ENCODE measurements at places on chromosomes 6 and 20.

DNA sequence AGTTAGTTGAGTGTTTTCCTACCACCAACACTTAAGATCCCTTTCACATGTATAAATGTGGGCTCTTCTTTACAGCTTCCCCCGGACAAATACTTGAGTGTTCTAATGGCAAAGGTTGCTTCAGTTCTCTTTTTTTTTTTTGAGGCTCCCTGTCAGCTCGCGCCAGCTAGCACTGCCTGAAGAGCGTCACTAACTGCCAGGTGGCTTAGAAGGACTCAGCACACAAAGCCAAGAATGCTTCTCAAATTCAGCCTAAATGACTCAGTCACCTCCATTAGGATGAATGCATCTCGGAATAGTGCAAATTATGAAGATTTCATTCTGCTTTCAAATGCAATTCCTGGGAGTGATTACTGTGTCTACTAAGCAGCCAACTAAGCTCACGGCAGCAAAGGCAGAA lies 150.7 kb upstream of the BTBD3 start:
- peak; percentile 12 for DNase-seq

DNA sequence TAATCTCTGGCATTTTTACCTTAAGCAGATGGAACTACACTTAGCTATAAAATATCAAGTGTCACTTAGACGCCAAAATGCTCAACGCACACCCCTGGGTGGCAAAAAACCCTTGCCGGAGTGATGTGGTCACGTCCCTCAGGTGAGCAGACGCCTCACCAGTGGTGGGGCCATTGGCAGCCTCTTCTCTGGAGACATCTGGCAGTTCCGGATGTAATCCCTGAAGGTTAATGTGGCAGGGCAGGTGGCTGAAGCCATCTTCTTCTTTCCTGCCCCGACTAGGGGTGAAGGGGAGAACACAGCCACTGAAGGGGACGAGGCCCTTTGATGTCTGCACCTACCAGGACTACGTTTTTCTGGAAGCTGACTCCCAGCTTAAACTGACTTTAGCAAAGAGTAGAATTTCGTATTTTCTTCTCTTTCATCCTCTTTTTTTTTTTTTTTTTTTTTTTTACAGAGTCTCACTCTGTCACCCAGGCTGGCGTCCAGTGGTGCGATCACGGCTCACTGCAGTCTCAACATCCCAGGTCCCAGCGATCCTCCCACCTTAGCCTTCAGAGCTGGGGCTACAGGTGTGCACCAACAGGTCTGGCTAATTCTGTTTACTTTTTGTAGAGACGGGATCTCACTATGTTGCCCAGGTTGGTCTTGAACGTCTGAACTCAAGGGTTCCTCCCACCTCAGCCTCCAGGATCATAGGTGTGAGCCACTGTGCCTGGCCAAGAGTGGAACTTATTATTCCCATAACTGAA lies 152.1 kb downstream of the TTLL2 start:
- DNase-seq: no peak

DNA sequence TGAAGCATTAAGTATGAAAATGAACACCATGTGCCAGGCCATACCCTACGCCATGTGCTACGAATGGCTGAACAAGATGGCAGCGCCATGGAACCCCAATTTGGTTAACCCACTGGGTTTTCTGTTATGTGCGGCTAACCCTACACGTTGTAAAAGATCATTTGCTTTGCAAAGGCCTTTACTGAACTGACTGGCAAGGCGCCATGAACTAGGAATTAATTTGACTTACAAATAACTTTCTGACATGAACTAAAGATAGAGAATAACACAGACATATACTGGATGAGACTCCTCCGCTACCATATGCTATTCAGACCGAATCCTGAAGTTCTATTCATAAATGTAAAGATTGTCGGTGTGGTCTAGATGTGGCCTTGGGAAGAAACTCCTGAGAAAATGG lies 3.9 kb downstream of the CNKSR3 start:
- no peak for DNase-seq

- DNase-seq: no peak
These were observed 146.3 kb downstream of the JARID2 start for GRCh38 chr6:15392182-15392581.

DNA sequence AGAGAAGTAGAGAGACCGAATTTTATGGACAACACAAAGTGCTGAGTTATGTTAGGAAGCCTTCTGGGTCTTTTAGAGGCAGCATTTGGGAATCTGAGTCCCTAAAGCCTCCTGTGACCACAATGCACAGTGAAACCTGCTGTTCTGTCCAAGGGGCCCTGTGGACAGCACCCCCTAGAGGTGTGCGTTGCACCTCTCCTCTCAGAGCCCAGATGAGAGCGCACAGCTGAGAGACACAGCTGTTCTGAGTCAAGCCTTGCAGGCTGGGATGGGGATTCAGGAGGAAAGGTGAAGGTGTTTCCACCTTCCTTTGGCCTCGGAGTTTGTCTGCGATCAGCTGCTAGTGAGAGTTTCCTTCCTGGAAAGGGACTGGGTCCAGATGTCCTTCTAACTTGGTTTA lies 13.0 kb downstream of the PCK1 start:
- no peak for DNase-seq

- no peak for DNase-seq
These were observed 67.4 kb upstream of the SNRPB2 start for GRCh38 chr20:16662467-16662866.

GRCh38 chr20:34084227-34084923 lies 27.7 kb downstream of the EIF2S2 start:
- DNase-seq: no peak

GRCh38 chr6:28897369-28897745 lies 26.4 kb downstream of the TRIM27 start:
- no peak for DNase-seq

DNA sequence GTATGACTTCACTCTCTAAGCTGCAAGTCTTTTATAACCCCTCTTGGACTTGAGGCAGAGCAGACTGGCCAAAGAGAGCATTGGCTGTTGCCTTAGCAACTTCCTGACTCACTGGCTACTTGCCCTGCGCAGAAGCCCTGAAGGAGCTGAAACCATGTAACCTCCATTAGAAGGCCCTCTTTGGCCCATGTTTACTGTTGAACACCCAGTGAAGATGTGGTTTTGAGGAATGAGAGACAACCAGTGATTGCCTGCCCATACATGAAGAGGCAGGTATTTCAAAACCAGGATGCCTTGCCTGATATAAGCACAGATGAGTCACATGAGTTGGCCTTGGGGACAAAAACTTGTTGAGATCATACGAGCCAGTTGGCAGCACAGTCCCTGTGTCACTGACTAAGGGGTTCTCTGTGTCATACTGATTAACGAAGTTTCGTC lies 182.5 kb downstream of the EDN1 start:
- DNase-seq: no peak

- DNase-seq: no peak
These were observed 957.5 kb upstream of the EPHA7 start for GRCh38 chr6:94376876-94377275.

GRCh38 chr20:8974009-8974708 lies 94.7 kb upstream of the PLCB4 start:
- DNase-seq: no peak

DNA sequence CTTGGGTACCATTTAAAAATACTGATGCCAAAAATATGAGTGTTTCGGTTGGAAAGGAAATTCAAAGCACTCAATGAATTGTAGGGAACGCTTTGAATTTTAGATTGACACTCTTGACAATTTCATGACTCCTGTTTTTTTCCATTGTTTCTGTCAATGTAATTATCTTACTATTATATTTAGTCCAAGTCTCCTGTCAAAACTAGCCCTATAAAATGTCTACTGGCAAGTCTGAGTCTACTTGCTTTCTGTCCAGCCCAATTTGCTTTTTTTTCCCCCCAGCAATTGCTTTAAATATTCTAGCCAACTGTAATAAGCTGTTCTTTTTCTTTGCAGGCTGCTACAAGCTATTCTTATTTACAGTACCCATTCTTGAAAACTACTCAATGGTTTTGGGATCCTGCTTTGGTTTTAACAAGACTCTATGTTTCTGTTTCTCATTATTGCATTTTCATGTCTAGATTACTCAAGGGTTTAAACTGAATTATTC lies 1103.9 kb upstream of the GJE1 start:
- DNase-seq: no peak

DNA sequence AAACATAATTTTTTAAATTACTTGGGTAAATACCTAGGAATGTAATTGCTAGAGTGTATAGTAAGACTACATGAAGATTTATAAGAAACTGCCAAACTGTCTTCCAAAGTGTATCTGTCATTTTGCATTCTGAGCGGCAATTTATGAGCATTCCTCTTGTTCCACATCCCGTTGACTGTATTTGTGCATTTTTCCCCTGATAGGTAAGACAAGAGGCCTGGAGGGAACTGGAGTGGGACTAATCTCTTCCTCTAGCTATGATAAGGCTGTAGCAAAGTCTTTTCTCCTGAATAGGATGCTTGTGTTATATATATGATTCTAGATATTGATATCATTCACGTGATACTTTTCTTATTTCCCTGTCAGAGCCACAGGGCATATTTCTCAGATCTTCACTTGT lies 1557.5 kb downstream of the GRIK2 start:
- no peak for DNase-seq

DNA sequence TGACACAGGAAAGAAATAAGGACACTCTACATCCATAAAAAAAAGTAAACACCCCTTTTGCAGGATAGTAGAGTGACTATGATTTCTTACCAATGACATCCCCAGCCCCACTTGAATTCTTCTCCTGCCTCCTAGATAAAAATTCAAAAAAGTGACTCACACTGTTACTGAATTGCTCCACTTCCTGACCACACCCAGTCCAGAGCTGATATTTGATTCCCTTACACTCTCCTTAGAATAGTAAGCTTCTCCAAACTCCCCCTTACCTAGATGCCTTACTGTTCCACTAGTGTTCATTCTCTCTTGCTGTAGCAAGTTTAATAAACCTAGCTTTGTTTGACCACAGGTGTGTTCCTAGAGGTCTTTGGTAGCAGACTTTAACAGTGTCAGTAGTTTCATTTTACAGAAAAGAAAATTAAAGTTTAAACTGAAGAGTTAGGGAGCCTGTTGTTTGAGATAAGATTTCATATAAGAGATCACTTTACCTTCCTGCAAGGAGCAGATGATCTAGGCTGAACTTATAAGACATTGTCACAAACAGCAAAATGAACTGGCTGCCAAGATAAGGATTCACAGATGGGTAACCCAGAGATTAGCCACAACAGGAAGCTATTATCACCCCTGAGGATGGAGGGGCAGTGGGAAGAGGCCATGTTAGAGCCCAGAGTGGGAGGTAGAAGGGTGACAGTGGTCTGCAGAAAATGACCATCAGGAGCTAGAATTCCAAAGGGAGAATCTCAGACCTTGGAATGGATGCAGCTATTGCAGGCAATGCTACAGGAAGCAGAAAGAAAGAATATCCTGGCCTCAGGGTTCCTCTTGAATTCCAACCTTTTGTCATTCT lies 28.4 kb upstream of the BTN3A2 start:
- no peak for DNase-seq

- no peak for DNase-seq
These were observed 272.2 kb upstream of the MAP3K7 start for GRCh38 chr6:90859056-90859455.

DNA sequence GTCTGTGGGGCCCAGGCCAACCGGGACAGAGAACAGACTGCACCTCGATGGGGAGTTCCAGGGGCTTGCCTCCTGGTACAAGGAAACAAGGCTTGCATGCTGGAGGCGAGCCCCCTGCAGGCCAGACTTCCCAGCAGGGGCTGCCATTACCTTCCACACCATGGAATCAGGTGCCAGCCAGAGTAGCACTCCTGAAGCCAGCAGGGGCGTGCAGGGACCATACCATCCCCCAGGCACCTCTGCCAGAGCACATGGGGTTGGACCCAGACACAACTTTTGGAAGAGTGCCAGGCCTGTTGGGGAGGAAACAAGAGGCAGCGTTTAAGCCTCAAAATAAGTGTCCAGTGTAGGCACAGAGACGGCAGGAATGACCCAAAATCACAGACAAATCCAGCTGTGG lies 6.5 kb downstream of the DDO start:
- no peak for DNase-seq

DNA sequence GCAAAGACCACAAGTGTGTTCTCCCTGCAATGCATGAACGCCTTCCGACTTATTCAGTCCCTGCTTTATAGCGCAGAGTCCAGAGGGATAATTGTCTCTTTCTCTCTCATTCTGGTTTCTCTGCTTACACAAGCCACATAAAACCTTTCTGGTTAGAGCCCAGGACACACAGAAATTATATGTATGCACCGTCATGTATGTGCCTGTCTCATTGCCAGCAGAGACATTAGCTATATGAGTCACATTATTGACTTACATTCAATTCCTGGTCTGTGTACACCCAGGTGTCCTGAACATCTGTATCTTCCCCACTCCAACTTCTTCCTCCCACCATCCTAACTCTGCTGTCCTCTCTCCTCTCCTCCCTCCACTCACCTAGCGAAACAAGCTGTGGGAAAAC lies 44.0 kb downstream of the LRFN2 start:
- no peak for DNase-seq

DNA sequence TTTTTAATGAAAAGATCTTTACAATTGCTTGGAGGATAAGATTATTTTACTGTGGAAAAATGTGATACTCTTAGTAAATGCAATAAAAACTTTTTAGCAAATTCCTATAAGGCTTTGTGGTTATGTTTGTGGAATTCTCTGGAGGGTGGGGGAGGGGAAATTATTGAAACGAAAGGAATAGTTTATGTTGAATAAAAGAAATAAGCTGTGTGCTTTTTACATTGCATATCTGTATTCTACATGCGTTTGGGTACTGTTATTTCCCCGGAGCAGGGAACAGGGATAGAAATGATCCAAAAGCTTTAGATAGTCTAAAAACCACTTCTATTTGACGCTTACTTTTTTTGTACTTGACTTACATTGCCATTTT lies 143.8 kb downstream of the SLC16A10 start:
- DNase-seq: no peak

DNA sequence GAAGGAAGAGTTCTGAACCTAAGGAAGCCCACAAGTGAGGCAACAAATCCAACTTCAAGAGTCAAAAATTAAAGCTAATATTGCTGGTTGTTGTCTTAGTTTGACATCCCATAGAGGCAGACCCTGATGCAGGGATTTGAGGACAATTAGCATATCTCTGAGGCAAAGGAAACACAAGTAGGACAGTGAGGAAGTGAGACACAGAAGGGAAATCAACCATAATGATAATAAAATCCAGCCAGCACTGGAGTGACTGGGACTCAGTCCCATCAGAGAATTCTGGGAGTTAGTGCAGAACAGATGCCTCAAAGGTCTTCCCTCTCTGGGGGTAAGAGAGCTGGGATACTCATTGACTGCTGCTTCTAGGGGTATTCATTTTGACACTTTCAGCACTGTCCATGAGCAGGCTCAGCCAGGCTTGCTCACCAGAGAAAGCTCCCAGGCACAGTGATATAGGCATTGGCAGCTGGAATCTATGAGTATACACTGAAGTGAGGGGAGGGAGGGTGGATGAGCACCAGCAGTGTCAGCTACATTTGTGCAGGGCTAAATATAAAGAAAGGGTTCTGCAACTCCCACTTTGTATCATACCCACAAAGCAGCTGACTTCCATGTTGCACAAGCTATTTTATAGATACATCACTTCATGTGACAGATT lies 43.4 kb upstream of the SPTLC3 start:
- DNase-seq: no peak

GRCh38 chr6:118509009-118509617 lies 39.0 kb upstream of the PLN start:
- DNase-seq: no peak

DNA sequence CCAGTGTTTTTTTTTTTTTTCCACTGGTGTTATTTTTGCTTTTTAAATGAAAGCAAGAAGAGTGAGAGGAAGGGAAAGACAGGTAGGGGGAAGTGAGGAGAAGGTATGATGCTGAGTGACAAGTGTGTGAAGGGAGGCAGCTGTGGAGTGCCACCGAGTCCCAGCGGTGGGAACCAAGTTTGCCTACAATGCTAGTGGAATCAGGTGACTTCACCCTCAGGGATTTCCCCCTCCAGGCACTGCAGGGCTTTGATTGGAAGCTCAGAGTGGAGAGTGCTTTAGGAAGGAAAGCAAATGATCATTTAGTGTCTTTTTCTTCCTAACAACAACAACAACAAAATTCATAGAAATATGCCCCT lies 120.5 kb upstream of the ENPP5 start:
- DNase-seq: no peak

All from NCI-H187 treated with DMSO at 0.1 percent for 48 hours (cell line).